Fibroblast of the aortic adventitia (primary cell): ENCODE measurements at places on chromosomes 4 and X.

- DNase-seq = peak; percentile 70
Measured at GRCh38 chr4:41418444-41418843, 119.5 kb upstream of the LIMCH1 start.

GRCh38 chr4:43048570-43048969, 156.1 kb downstream of the GRXCR1 start:
- no peak for DNase-seq

DNA sequence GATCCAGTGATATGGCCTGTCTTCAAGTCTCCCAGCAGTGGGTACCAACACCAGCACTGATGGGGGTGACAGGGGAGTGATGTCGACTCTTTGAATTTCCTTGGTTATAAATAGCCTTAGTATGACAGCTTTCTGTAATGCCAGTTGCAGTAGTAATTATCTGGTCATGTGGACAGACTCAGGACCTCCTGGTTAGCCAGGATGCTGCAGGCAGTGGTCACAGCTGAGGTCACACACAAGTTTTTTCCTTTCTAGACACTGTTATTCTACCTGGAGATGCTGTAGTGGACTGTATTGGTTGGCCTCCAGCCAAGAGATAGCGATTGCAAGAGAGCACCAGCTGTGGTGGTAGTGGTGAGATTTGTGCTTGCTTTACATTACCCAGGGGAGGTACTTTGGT, 63.6 kb downstream of the UPRT start:
- DNase-seq = no peak

GRCh38 chr4:140673729-140674128, 82.5 kb downstream of the TBC1D9 start:
- no peak for DNase-seq

- no peak for DNase-seq
Measured at GRCh38 chrX:123308658-123309057, 124.6 kb downstream of the GRIA3 start.

GRCh38 chrX:38375891-38376290, 23.5 kb downstream of the OTC start:
- DNase-seq = peak; percentile 6

DNA sequence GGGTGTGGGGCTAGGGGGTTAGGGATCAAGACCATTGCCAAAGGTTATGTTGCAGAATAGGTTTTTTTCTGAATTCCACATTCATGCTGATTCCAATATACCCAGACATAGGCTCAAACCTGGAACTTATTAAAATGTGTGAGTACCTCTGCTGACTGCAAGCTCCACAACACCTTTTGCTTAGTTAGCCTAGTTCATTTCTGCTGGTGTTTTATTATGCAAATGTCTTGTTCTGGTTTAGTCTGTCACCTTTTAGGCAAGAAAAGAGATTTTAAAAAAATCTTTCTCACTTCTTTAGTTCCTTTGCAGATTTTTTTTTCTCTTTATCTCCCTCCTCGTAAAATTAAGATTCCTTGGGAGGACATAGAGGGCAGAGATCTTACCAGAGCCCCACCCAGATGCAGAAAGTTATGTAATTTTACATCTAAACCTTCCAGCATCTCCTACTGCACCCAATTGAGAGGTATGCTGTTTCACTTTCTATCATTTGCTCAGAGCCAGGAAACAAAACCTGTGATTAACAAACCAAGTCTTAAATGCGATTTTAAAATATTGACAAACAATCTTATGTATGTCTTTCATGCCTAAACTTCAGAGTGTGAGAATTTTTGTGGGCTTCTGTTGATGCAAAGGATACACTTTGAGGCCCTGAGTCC, 190.7 kb upstream of the CLNK start:
- DNase-seq = no peak

- DNase-seq = no peak
Measured at GRCh38 chrX:97787849-97788248, 904.1 kb downstream of the RPA4 start.

DNA sequence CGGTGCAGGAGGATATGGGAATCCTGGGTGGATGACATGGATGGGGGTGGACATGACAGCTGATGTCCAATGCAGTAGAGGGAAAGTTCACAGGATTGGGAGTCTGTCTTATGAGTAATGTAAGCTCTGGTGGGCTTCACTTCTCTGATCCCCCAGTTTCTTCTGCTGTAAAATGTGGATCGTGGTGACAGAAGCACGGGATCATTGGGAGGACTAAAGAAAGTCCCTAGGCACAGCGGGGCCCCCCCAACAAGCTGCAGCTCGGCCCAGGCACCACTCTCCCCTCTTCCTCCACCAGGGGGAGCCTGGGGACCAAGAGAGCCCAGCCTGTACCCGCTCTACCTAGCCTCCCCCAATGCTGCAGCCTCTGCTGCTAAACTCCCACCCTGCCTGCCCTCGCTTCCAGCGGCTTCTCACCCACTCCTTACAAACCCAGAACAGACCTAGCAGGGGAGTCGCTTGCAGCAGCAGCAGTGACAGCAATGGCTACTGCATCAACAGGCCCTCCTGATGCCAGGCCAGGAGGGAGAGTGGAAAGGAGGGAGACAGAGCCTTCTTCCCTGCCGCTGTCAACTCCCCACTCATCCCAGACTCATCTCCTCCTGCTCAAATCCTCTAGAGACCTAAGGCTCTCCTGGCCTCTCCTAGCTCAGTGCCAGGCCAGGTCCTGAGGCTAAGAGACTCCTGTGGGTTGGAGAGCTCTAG, 36.1 kb upstream of the IQSEC2 start:
- DNase-seq = peak; percentile 57

DNA sequence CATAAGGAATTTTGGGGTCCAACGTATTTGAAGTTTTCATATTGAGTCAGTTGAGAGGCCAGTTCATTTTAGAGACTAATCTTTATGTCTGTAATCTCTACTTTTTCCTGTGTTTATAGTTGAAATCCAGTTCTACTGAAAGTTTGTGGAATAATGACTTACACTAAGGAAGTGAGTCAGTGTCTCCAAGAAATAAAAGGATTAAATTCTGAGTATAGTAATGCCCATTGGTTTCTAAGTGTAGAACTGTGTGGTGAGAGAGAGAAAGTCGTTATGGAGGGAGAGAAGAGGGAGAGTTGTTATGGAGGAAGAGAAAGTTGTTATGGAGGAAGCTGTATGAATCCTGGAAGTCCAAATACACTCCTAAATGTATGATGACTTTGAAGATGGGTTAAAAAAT, 264.6 kb upstream of the HAND2 start:
- DNase-seq = peak; percentile 69

DNA sequence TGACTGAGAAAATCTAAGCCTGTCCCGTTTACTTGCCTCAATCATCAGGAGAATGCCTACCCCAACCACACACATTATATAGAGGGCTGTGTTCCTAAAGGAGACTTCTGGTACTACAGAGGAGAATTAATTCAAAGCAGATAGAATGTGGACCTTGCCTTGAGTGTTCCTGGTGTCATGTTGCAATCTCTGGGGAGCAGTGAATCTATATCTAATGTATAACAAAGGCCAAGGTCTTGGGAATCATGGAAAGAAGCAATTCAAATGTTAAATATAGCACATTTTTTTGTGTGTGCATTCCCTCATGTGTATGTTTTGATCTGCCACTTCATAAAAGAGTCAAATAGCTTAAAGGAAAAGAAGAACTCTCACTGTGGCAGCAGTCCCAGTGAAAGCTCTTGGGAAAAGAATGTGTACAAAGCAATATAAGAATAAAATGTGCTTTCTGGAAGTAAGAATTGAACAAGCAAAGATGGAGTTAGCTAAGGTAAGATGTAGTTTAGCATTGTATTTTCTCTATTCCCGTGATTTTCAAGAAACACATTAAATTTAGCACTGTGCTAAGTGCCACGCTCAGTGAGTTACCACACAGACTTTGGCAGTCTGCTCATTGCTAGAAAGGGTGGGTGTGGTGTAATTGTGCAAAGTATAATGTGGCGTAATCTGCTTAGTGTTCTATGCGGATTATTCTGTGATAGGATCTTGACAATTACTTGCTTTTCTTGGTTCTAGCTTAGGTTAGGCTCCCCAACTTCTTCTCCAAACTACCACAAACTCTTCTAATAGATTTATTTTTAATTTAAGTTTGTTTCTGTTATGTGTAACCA, 13.7 kb downstream of the ADH6 start:
- peak; percentile 90 for DNase-seq

DNA sequence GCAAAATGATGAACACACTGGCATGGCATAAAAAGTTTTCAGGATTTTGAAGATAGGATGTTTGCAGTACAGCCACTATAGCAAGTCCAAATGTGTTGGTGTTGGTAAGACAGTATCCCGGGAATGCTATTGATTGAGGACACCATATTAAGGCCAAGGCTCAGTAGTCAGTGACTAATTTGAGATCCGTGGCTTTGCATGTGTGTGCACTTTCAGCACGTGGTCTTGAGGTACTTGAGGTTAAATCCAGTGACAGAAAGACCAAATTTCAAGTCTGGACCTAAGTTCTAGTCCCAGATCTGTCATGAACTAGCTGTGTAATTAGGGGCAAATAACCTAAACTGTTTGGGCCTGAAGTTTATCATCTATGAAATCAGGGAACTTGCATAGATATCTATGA, 76.5 kb upstream of the ETNPPL start:
- DNase-seq = no peak

DNA sequence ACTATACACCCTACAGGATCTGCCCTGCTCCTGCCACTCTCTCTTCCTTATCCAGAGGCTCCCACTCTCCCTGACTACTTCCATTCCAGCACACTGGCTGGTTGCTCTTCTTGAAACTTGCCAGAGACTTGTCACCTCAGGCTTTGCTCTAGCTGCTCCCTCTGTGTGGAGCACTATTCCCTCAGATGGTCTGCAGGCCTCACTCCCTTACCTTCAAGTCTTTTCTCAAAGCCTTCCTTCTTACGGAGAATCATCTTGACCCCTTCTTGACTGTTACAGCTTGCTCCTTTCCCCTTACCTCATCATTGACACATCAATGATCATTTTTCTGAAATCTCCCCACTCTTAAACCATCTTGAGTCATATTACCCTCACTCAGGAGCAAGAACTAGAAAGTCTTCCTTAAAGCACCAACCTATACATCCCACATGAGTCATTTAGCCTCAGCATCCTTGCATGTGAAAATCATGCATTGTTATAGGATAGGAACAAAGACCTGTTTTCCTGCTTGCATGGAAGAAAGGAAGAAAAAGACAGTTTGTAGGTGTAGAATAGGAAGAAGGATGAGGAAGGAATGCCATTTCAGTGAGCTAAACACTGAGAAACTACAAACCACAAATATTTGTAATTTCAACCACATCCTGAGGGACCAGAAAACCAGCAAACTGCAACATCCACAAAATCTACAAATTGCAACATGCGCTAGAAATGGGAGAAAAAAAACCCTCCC, 55.7 kb downstream of the ANTXR2 start:
- DNase-seq = peak; percentile 83

- no peak for DNase-seq
Measured at GRCh38 chrX:35166023-35166422, 223.4 kb downstream of the FAM47B start.

GRCh38 chr4:104446431-104447278, 48.0 kb downstream of the CXXC4 start:
- no peak for DNase-seq

DNA sequence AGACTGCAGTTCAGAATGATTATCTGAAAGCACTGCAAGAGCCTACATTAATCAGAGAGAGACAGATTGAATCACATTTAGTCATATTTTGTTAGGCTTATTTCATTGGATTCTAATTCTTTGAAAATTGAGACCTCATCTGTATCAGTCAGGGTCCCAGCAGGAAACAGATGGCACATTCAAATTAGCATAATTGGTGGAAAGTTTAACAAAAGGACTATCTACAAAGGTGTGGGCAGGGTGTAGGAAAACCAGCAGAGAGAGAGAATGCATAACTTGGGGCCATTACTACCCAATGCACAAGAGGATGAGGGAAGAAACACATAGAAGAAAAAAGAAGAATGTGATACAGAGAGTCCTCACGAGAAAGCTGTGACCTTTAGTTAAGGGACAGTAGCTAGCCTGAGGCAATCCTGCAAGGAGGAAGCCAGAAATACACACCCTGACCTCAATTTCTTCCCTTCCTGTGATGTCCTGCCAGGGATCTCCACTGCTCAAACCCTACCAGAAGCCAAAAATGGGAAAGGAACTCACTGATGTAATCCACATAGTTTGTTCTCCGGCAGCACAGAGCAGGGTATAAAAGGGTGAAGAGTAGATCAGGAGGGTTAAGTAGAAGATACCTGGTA, 17.7 kb upstream of the XKRX start:
- peak; percentile 16 for DNase-seq

- DNase-seq = peak; percentile 4
Measured at GRCh38 chrX:75155447-75155826, 646 bp downstream of the ABCB7 start.

DNA sequence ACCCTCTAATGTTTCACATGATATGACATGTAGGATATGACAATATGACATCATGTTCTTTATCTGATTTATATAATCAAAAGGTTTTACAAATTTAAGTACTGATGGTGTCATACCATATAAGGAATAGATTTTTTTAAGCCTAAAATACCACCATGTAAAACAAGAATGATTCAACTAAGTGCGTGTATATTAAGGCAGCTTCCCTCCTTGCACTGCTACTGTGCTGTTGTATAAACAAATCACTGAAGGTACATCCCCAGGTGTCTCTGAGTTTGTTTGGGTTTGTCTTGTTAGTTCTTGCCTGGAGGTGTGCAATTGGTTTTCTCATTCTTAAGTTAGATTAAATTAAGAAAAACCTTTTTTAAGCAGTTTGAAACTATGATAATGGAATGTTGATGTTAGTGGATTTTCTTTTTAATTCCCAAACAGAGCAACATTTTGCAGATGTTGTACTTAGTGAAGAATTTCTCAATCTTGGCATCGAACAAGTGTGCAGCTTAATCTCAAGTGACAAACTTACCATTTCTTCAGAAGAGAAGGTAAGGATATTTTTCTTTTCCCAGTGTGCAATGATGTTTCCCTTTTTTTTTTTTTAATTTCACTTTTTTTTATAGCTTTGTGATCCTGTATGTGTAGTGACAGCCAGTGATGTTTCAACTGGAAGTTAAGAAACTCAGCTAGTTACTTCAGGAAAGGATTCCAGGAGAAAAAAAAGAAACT, 33.4 kb upstream of the MSMO1 start:
- peak; percentile 33 for DNase-seq

GRCh38 chr4:41427306-41427882, 110.6 kb upstream of the LIMCH1 start:
- no peak for DNase-seq

DNA sequence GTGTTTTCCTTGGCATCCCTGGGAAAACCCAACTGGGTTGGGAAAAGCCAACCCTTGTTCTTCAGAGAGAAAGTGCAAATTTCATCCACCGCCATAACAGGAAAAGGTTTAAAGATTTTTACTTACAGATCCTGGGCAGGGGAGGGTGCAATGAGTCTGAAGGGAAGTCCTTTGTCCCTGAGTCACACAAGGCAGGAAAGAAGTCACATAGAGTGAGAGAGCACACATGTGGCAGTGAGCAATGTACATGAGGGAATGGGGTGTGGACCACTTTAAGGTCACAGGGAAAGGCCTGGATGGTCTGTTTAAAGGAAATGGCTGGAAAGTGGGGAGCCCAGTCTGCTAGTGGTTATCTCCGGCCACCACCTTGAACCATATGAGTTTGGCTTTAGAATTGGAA, 248.9 kb downstream of the HS3ST1 start:
- no peak for DNase-seq
